Left lung (tissue), 14 donors: ENCODE measurements at places on chromosomes 4 and X. TPM values are rescaled to one million over a fixed set of nuclear protein-coding genes. Genes with fewer than 3 reads are reported as not detected.

CSN2 gene
- not detected for total RNA-seq

GRCh38 chr4:127251423-127251822, 381.3 kb upstream of the INTU start:
- no peaks in the 10 kb centered on the region for H3K27me3 ChIP-seq
- DNase-seq = no peak
- H3K4me3 ChIP-seq = no peak overlapping the region
- H3K4me1 ChIP-seq = no peaks in the 10 kb centered on the region
- H3K27ac ChIP-seq = no peak overlapping the region

GRCh38 chrX:7083468-7084396, 63.8 kb upstream of the STS start:
- H3K27ac ChIP-seq = peak overlapping the region; percentile 28
- no peaks in the 10 kb centered on the region for H3K27me3 ChIP-seq
- no peak overlapping the region for H3K4me3 ChIP-seq
- H3K36me3 ChIP-seq = no peaks in the 10 kb centered on the region

VCX gene
- not detected for total RNA-seq
